ENCODE measurements at places on chromosomes 6 and 20. TPM values are rescaled to one million over a fixed set of nuclear protein-coding genes. Genes with fewer than 3 reads are reported as not detected.

The HLA-DRB5 gene
- 0.42 TPM for total RNA-seq

The MRAP2 gene
- not detected for total RNA-seq

The LY86 gene
- total RNA-seq: 2.0 TPM

GRCh38 chr6:13371421-13372072 lies 43.2 kb upstream of the TBC1D7 start:
- no peaks in the 10 kb centered on the region for H3K27me3 ChIP-seq
- no peak overlapping the region for H3K4me3 ChIP-seq
- H3K36me3 ChIP-seq: no peaks in the 10 kb centered on the region
- H3K4me1 ChIP-seq: peaks cover 23% of the 10 kb centered on the region
- no peak overlapping the region for H3K27ac ChIP-seq

DNA sequence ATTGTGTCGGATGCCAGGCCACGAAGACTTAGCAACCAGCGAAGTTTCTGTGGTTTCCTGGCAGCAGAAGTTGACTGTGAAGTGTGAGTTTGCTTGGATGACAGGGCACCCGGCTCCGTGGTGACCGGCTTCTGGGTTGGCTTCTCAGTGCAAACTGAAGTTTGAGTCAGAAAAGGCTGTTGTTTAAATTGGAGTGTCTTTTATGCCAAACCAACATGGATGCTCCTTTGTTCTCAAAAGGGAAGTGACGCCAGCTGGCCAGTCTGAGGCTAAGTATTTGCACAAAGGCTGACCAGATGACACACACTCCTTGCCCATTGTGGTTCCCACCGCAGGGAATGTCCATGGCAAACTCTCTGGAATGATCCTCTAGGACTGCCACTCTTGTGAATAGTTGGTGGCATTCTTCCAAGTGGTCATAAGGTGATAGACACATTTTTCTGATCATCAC lies 164.8 kb upstream of the QKI start:
- H3K4me3 ChIP-seq: no peak overlapping the region
- H3K27ac ChIP-seq: no peak overlapping the region
- peaks cover 2% of the 10 kb centered on the region for H3K4me1 ChIP-seq
- H3K27me3 ChIP-seq: peaks cover 37% of the 10 kb centered on the region
- no peaks in the 10 kb centered on the region for H3K36me3 ChIP-seq

GRCh38 chr6:49913636-49914375 lies 47.5 kb upstream of the CRISP1 start:
- DNase-seq: no peak
- no peaks in the 10 kb centered on the region for H3K4me1 ChIP-seq
- H3K36me3 ChIP-seq: no peaks in the 10 kb centered on the region
- H3K4me3 ChIP-seq: no peak overlapping the region
